ENCODE measurements at places on chromosomes 3 and 15. TPM values are rescaled to one million over a fixed set of nuclear protein-coding genes. Genes with fewer than 3 reads are reported as not detected.

DNA sequence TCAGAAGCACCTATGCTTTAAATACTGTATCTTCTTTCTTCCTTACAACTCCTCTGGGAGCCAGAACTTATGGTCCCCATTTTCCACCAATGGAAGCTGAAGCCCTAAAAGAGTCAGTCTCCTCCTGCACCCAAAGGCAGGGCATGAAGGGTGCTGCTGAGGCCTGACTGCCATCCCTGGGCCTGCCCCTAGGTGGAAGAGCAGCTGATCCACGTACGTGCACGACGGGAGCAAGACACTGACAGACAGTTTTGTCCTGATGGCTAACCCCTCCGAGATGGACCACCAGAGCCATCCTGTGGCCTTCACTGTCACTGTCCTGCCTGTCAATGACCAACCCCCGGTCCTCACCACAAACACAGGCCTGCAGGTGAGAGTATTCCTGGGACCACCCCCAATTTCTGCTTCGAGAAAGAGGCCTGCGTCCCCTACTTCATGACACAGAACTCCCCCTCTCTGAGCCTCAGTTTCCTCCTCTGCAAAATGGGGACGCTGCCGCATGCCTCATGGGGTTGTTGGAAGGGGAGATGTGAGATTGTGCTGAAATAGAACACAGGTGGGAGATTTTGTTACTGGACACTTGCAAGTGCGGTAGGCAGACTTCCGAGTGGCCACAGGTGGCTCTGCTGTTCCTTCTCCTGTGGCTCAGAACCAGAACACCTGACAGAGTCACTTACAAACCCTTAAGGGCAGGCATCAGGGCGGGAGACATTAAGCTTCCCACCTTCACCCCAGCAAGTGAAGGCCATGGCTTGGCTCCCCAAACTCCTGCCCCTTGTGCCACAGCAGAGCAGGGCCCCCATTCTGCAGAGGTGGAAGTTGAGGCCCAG is 175.4 kb downstream of the TBC1D2B start:
- DNase-seq: peak; percentile 4

DNA sequence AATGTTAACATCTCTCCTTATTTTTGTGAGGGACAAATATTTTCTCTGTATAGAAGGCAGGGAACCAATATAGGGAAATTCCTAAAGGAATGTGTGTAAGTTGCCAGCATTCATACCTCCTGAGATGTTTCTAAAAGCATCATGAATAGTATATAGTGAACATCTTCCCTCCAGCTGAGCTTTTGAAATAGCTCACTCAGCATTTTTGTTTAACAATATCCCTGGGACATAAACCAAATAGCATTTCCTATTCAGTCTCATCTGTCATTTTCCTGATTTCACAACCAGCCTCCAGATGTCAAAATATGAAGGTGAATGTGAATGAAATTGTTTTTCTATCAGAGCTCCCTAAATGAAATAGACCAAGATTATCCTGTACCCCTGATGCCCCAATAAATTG is 137.2 kb downstream of the PPM1L start:
- DNase-seq: no peak

The CHL1 gene
- 16.4 TPM for total RNA-seq

The ADAM10 gene
- 143 TPM for total RNA-seq

GRCh38 chr3:3699816-3700633 is 99.2 kb upstream of the LRRN1 start:
- no peak for DNase-seq

- no peak for DNase-seq
Measured at GRCh38 chr3:107848351-107848915, 242.4 kb downstream of the CD47 start.

The BOC gene
- 0.12 TPM for total RNA-seq

The WNT7A gene
- not detected for total RNA-seq

- no peak for DNase-seq
Measured at GRCh38 chr15:95887666-95888390, 442.7 kb upstream of the NR2F2 start.

DNA sequence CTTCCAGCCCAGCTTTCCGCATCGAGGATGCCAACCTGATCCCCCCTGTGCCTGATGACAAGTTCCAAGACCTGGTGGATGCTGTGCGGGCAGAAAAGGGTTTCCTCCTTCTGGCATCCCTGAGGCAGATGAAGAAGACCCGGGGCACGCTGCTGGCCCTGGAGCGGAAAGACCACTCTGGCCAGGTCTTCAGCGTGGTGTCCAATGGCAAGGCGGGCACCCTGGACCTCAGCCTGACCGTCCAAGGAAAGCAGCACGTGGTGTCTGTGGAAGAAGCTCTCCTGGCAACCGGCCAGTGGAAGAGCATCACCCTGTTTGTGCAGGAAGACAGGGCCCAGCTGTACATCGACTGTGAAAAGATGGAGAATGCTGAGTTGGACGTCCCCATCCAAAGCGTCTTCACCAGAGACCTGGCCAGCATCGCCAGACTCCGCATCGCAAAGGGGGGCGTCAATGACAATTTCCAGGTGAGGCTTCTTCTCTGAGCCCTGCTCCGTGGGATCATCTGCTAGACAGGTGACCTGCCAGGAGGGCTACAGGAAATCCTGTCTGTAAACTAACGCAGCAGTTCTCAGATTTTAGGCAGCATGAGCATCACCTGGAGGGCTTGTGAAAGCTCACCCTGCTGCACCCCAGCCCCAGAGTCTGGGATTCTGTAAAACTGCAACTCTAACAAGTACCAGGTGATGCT is 1.6 kb downstream of the THBS1 start:
- DNase-seq: no peak

GRCh38 chr15:41996921-41997592 is 23.8 kb downstream of the PLA2G4E start:
- DNase-seq: no peak

DNA sequence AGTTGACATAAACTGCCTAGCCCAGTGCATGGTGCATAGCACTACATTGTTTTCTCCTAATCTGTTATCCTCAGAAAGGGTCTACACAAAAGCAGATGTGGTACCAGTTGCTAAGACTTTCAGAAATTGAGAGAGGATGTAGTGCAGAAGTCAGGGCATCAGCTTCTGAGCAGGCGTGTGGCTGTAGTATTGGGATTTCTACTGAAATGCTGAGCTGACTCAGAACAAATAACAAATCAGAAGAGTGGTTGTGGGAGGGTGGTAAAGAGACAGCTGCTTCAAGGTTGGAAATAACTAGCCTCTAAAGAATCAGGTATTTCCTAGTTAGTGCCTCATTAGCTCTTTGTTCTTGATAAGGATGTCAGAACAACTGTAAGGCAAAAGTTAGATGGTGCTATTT is 161.3 kb downstream of the AKAP13 start:
- DNase-seq: no peak

DNA sequence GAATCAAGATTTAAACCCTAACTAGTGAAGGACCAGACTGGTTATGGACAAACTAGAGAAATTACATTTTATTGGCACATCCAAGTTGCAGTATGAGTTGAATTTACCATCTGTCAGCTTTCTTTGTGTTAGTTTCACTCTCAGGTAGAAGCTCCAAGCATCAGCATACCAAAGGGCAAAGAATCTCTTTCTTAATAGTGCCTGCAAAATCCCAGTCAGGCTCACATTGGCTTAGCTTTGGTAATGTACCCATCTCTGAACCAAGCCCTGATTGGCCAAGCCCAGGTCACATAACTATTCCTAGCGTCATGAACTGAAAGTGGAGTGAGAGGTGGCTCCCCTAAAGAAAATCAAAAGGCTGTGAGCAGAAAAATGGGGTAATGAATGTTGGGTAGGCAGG is 66.9 kb downstream of the CCNL1 start:
- no peak for DNase-seq

DNA sequence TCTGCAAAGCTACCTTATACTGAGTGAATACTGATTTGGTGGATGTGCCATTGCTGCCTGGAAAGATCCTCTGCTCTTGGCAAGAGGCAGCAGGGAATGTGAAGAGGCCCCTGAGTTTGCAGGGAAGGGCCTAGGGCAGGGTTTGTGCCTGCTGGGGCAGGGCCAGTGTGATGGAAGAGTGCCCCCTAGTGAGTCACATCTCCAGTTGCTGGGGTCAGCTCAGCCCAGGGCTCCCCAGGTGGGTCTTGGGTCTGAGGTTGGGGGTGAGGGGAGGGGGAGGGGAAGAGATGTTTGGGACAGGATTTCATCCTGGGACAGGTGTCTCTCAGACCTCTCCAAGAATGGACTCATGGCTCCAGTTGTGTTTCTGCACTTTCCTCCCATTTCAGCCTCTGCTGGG is 4.1 kb upstream of the AMOTL2 start:
- no peak for DNase-seq

The EPHA6 gene
- not detected for total RNA-seq

- DNase-seq: no peak
Measured at GRCh38 chr3:147900851-147901250, 491.7 kb downstream of the ZIC1 start.

The COX5A gene
- total RNA-seq: 53.3 TPM

DNA sequence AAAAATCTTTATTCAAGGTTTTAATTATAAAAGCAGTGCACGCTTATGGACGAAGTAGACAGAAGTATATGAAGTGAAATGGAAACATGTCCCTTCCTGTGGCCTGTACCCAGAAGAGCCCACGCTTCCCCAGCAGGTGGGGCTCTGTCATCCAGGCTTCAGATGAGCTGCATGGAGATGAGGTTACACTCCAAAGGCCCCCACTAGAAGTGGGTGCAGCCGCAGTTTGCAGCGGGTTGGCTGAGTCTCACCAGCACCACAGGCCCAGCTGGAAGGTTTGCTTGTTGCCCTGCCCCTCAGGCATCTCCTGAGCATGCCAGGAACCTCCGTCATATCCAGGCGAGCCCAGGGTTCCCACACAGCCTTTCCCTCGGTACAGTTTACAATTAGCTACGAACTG is 33.1 kb downstream of the PRR20G start:
- DNase-seq: no peak

The FEZF2 gene
- total RNA-seq: not detected

- DNase-seq: no peak
Measured at GRCh38 chr3:157360044-157360443, 76.6 kb upstream of the PTX3 start.

- DNase-seq: no peak
Measured at GRCh38 chr15:73515527-73515926, 72.6 kb downstream of the REC114 start.

The ANKUB1 gene
- not detected for total RNA-seq

- no peak for DNase-seq
Measured at GRCh38 chr15:26007151-26007550, 144.0 kb upstream of the ATP10A start.

The GOLGA8T gene
- total RNA-seq: not detected

DNA sequence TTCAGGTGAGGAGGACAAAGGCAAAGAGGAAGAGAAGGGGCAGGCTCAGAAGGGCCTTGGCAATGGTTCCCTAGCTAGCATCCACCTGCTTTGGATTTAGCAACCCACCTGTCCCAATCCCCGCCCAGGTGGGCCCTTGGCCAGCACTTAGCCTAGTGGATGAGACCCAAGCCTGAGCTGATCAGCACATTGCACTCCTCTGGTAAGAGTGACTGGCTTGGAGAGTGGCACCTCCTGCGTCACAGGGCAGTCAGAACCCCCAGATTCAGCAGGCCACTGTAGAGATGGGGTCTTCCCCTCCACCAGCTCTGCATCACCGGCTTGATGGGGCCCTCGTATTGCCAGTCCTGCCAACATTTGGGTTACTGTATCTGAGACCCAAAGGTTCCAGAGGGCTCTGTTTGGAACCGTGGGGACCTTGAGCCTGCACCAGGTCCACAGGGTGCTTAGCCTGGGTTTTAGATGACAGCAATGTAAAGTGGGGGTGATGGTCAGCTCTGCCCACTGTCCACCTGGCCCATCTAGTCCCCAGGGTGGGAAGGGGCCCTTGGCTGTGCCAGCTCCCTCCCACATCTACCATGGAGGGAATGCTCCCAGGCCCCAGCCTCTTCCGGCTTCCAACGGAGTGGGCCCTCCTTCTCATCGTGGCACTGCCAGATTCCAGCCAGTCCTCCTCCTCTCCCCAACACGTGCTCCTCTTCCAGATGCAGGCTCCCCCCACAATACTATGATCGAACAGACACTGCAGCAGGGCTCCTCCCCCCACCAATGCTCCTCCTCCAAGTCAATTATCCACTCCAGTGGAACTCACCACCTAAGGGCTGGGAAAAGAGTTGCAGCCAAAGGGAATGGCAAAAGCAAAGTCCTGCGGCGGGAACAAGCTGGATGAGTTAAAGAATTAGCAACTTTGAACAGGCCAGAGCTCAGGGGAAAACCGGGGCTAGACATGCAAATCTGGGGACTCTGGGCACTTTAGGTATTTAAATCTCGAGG is 45.7 kb downstream of the LHFPL4 start:
- no peak for DNase-seq
